ENCODE measurements at places on chromosomes 13 and 19.

DNA sequence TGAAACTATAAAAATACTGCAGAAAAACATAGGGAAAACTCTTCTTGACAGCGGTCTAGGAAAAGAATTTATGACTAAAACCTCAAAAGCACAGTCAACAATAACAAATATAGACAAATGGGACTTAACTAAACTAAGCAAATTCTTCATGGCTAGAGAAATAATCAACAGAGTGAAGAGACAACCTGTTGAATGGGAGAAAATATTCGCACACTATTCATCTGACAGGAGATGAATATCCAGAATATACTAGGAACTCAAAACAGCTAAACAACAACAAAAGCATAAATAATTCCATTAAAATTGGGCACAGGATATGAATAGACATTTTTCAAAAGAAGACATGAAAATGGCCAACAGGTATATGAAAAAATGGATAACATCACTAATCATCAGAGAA lies 303.6 kb upstream of the PRR20A start:
- no peak for DNase-seq

- no peak for DNase-seq
Observed at GRCh38 chr13:85819513-85819912, 20.3 kb upstream of the SLITRK6 start.

GRCh38 chr13:47281991-47282390 lies 385.1 kb upstream of the HTR2A start:
- DNase-seq, result no peak

GRCh38 chr19:36149673-36150406 lies 2.4 kb downstream of the COX7A1 start:
- no peak for DNase-seq

- no peak for DNase-seq
Observed at GRCh38 chr19:54302257-54302656, 10.7 kb downstream of the LILRA5 start.

DNA sequence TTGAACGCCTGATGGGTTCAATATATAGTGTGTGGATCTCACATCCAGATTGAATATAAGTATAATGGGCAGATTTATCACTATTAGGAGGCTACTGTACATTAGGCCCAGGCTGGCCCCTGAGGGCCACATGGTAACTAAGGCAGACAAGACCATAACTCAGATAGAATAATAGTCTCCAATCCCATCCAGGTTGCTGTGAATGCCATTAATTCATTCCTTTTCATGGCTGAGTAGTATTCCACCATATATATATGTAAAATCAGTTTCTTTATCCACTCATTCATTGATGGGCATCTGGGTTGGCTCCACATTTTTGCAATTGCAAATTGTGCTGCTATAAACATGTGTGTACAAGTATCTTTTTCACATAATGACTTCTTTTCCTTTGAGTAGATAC lies 8.1 kb upstream of the PMIS2 start:
- DNase-seq, result no peak

DNA sequence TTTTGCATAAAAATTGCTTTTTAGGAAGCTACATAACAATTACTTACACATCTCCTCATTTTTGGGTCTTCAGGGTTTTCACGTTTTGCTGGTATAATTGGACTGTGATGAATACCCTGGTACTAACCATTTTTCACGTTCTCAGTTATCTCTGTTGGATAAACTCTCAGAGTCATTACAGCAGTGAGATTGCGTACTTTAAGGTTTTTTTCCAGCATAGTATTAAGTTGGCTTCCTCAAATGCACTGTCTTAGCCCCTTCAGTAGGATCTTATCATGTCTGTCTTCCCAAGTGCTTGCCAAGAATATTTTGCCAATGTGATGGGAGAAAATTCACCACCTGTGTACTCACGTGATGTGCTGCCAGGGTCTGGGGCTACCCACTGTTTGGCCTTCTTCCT lies 342.5 kb downstream of the TEX29 start:
- DNase-seq, result no peak

- no peak for DNase-seq
Observed at GRCh38 chr19:32735936-32736335, 16.4 kb downstream of the TDRD12 start.

DNA sequence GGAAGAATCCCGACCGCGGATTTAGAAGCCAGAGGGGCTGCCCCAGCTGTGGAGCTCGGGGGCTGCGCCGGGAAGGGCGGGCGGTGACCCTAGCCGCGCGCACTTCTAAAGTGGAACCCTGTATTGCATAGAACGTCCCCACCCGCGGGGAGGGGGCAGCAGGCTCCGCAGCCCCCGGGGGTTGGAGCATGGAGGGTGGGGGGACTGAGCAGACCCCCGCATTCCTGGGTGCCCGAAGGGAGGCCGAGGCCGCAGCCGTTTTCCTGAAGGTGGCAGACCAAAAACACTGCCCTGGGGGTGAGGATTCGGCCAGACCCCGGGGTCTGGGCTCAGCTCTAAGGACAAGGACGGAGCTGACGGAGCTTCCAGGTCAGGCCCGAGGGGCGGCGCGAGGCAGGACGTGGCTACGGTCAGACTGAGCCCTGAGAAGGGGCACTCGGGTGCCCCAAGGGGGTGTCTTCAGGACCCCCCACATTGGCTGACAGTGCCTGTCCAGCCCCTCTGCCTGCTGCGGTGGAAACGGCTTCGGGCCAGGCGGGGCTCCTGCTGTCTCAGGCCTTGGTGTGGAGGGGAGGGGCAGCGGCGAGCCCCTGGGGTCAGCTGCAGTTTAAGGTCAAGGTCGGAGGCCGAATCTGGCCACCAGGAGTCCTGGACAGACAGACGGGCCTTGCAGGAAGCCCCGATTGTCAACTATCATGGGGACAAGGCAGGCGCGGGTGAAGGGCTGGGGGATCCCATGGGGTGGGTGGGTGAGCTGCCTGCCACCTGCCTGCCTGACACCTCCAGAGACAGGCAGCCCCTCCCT lies 12.6 kb downstream of the MKNK2 start:
- DNase-seq, result no peak
